Tibial artery (tissue), 4 donors: ENCODE measurements at places on chromosomes 1 and 21.

- no peak overlapping the region for H3K27ac ChIP-seq
- H3K27me3 ChIP-seq: no peaks in the 10 kb centered on the region
- no peaks in the 10 kb centered on the region for H3K36me3 ChIP-seq
- no peaks in the 10 kb centered on the region for H3K4me1 ChIP-seq
- H3K4me3 ChIP-seq: no peak overlapping the region
- DNase-seq: no peak
These were observed 9.4 kb downstream of the CR2 start for GRCh38 chr1:207463571-207463970.

DNA sequence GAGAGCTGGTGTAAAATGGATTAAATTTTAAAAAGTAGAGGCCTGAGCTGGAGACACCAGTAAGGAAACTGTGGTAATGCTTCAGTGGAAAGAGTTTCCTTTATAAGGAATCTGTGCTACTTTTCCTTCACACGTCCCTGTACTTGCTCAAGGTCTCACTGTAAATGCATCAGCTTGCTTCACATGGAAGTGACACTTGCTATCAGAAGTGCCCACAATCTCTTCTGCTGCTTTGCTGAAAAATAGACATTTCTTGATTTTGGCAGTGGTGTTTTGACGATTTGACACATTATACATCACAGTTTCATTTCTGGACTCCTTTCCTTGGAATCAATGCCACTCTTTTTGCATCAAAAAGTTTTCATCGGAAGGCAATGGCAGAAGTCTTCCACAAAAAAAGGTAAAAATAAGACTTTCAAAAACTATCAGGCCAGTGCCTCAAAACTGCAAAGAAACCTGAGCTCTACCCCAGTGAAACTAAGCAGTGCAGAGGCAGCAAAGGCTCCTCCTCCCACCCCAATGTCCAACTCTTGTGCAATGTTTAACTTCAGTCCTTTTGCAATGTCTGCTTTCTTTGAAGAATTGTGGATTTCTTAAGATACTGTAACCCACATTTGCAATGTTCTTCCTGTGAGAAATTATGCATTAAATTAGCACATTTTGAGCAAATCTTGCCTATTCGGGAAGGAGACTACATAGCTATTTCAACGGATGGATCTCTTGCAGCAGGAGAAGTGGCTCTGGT is 18.4 kb upstream of the TSPAN2 start:
- no peak for DNase-seq
- no peaks in the 10 kb centered on the region for H3K27me3 ChIP-seq
- peaks cover 9% of the 10 kb centered on the region for H3K4me1 ChIP-seq
- H3K4me3 ChIP-seq: no peak overlapping the region
- no peaks in the 10 kb centered on the region for H3K36me3 ChIP-seq

GRCh38 chr1:219507437-219507836 is 105.5 kb downstream of the ZC3H11B start:
- H3K27ac ChIP-seq: no peak overlapping the region
- H3K27me3 ChIP-seq: no peaks in the 10 kb centered on the region
- no peak for DNase-seq
- no peaks in the 10 kb centered on the region for H3K4me1 ChIP-seq
- no peaks in the 10 kb centered on the region for H3K36me3 ChIP-seq

- no peaks in the 10 kb centered on the region for H3K4me1 ChIP-seq
- no peaks in the 10 kb centered on the region for H3K36me3 ChIP-seq
These were observed 29.4 kb upstream of the SOD1 start for GRCh38 chr21:31629972-31630711.

- H3K4me3 ChIP-seq: no peak overlapping the region
- H3K27ac ChIP-seq: no peak overlapping the region
- no peaks in the 10 kb centered on the region for H3K36me3 ChIP-seq
- H3K27me3 ChIP-seq: no peaks in the 10 kb centered on the region
- DNase-seq: no peak
These were observed 72.3 kb downstream of the CAMK2N1 start for GRCh38 chr1:20413776-20414140.

GRCh38 chr1:107949467-107950253 is 15.3 kb downstream of the VAV3 start:
- H3K4me1 ChIP-seq: no peaks in the 10 kb centered on the region
- no peaks in the 10 kb centered on the region for H3K27me3 ChIP-seq
- DNase-seq: no peak
- no peak overlapping the region for H3K4me3 ChIP-seq
- no peak overlapping the region for H3K27ac ChIP-seq

- H3K27me3 ChIP-seq: no peaks in the 10 kb centered on the region
- H3K27ac ChIP-seq: no peak overlapping the region
- H3K4me3 ChIP-seq: no peak overlapping the region
- H3K36me3 ChIP-seq: peaks cover 53% of the 10 kb centered on the region
- H3K4me1 ChIP-seq: no peaks in the 10 kb centered on the region
These were observed 14.5 kb downstream of the KDF1 start for GRCh38 chr1:26945728-26946127.

DNA sequence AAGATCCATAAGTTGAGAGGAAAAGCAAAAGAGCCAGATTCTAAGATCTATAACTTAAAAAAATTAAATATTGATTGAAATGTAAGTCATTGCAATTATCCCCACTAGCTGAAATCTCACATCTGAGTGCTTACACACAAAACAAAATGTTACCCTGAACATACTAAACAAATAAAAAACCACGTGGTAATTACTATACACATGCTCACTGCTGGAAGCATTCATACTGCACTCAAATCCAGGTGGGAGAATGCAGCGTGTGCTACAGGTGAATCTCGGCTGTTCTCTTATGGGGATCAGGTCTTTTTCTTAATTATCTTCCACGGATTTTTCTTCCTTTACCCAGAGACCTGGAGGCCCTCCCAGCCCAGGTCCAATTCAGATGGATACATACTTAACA is 74.3 kb downstream of the SDC3 start:
- H3K27me3 ChIP-seq: no peaks in the 10 kb centered on the region
- no peaks in the 10 kb centered on the region for H3K36me3 ChIP-seq
- H3K4me1 ChIP-seq: peaks cover 3% of the 10 kb centered on the region
- DNase-seq: no peak

- H3K36me3 ChIP-seq: no peaks in the 10 kb centered on the region
- H3K27ac ChIP-seq: no peak overlapping the region
- no peak overlapping the region for H3K4me3 ChIP-seq
These were observed 123.6 kb downstream of the TGFB2 start for GRCh38 chr1:218468711-218469110.

- H3K4me3 ChIP-seq: no peak overlapping the region
- peaks cover 22% of the 10 kb centered on the region for H3K4me1 ChIP-seq
- H3K27me3 ChIP-seq: peaks cover 21% of the 10 kb centered on the region
- H3K36me3 ChIP-seq: no peaks in the 10 kb centered on the region
These were observed 2.7 kb upstream of the PRXL2B start for GRCh38 chr1:2583871-2584351.

DNA sequence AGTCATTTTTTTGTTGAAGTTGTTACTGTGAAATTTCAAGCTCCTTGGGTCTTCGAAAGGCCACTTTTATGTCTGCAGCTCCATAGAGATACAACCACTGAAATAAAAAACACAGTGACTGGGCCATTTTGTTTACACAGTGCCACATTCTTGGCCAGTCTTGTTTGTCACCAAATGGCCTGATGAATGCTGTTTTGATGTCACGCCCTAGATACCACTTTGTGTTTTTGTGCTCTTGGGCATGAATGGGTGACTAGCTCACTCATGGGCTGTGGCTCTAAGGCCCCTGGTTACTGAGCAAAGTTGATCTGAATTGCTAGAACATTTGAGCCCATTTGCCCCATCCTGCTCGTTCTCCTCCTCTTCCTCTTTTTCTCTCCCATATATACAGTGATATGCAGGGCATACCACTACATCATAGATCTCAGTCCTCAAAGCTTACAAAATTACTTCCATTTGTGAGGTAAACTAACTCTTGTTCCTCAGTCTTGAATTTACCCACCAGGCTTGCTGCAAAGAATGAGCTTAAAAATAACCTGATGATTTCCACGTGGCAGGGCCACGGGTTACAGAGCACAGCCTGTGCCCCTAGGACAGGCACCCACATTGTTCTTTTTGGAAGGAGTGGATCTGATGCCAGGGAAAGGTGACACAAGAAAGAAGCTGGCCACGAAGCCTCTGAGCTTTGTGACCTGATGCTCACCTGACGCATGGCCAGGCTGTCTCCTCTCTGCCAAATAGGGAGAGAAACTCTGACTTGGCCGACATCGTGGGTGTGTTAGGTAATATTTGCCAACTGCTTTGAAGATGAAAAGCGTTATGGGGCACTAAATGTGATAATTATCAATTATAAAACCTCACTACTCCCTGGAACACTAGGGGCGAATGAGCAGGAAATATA is 92.4 kb downstream of the RUNX1 start:
- H3K27me3 ChIP-seq: no peaks in the 10 kb centered on the region
- H3K27ac ChIP-seq: no peak overlapping the region
- H3K4me3 ChIP-seq: no peak overlapping the region
- no peaks in the 10 kb centered on the region for H3K4me1 ChIP-seq
- no peaks in the 10 kb centered on the region for H3K36me3 ChIP-seq

DNA sequence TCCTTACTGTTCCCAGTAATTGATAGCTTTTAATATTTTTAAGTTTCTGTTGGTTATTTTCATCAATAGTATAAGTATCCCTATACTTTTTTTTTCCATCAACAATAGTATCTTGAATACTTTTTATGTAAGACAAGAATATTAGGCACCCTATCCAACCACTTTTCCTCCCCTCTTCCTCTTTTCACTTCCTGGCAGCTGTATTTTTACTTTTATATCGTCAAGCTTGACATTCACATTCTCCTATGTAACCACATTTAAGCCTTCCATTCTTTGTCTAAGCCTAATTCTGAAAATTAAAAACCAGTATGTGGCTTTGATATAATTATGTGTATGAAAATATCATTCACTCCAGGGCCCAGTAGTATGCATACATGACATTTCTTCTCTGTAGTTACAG is 9.3 kb downstream of the TMEM39B start:
- no peaks in the 10 kb centered on the region for H3K27me3 ChIP-seq
- no peaks in the 10 kb centered on the region for H3K4me1 ChIP-seq
- H3K36me3 ChIP-seq: peaks cover 21% of the 10 kb centered on the region
- no peak overlapping the region for H3K4me3 ChIP-seq

DNA sequence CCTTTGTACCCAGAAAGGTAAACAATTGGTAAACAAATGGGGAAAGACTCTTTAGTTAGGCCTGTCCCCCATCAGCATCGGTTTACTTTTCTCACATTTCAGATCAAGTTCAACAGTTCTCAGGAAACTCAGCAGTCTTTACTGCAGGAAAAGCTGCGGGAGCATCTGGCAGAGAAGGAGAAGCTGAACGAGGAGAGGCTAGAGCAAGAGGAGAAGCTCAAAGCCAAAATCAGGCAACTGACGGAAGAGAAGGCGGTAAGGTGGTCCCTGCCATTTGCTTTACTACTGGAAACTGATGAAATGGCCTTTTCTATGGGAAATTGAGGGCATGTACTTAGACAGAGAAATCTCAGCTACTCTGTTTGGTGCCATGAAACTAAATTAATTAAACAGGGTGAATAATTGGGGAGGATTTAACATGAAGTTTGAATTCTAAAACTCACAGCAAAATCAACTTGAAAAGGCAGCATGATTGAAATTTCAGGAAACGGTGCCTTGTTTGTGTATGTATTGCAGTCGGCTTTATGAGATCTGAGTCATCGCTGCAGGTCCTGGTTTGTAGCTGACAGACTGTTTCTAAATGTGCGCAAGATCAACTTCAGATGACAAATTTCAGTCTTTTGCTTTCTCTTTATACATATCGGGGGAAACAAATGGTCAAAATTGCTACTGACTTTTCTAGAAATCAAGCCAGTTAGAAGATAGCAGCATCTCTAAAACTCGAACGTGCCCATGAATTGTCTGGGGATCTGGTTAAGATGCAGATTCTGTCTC is 67.9 kb upstream of the EFHD2 start:
- H3K27ac ChIP-seq: peak overlapping the region; percentile 63
- no peaks in the 10 kb centered on the region for H3K36me3 ChIP-seq
- no peak overlapping the region for H3K4me3 ChIP-seq
- no peaks in the 10 kb centered on the region for H3K27me3 ChIP-seq
- no peaks in the 10 kb centered on the region for H3K4me1 ChIP-seq

DNA sequence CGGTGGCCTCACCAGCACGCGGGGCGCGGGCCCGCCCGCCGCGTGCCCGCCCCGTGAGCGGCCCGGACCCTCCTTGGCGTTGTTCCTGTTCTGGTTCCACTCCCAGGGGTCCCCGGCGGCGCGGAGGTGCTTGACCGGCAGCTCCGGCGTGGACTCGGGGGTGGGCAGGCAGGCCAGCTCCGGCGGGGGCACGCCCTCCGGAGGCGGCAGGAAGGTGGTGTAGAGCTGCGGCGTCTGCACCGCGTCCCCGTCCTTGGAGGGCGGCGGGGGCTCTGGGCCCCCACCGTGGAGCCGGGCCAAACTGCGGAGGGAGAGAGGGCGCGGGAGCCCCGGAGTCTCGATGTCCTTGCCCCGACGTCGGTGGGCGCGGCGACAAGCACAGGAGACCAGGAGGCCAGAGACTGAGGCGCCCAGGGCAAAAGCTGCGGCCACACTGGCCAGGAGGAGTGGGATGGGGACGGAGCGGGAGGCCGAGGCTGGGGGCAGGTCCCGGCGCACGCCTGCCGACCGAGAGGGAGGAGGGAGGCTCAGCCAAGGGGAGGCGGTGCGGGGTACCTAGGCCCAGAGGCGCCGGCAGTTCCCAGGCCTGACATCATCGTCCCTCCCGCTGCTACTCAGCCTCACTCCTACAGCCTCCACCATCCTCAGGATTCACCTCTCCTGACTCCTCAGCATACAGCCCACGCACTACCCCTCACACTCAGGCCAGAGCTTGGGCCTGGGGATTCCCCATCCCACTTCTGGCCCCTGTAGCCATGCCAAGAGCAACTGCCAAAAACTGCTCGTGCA is 13.2 kb downstream of the SEMA6C start:
- no peaks in the 10 kb centered on the region for H3K4me1 ChIP-seq
- peak; percentile 65 for DNase-seq
- no peaks in the 10 kb centered on the region for H3K27me3 ChIP-seq
- H3K27ac ChIP-seq: no peak overlapping the region

DNA sequence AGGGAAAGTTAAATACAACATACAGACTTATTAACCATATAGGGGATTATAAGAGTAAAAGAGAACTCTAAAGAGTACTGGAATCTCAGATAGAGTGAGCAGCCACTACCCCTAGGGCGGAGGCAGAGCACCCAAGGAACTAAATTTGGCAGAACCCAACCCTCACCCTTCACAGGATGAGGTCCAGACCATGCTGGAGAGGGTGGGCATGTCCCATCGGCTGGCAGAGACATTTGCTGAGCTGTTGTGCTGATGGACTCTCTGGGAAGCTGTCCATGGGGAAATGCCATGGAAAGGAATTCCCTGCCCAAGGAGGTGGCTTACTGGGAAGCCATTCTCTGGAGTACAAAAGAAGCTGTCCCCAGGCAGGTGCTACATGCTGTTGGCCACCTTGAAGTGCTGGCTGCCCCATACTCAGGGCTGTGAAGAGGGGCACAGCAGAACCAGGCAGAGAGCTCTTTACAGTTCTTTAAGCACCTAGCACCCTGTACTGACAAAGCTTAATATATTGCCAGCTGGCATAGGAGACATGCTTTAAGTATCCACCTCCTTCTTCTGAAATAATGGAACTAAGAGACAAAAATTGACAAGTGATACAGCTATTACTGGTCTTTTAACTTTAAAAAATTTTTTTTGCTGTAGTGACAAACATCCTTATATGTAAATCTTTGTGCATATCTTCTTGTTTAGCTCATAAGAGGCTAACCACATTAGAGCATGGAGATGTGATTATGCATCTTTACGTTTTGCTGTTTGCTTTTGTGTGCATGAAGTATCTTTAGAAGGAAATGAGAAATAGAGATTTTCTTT is 29.6 kb downstream of the TSNAX start:
- H3K36me3 ChIP-seq: peaks cover 12% of the 10 kb centered on the region
- no peaks in the 10 kb centered on the region for H3K4me1 ChIP-seq
- no peaks in the 10 kb centered on the region for H3K27me3 ChIP-seq
- no peak overlapping the region for H3K27ac ChIP-seq
- H3K4me3 ChIP-seq: no peak overlapping the region
- DNase-seq: no peak

- H3K36me3 ChIP-seq: no peaks in the 10 kb centered on the region
- no peak for DNase-seq
- no peak within 1 kb of the TSS for H3K4me3 ChIP-seq
- peaks cover 32% of the 10 kb centered on the region for H3K4me1 ChIP-seq
These were observed at the start of gene CELF3 for GRCh38 chr1:151716771-151717631. Gene CELF3 (minus strand): TSS chr1:151716803. CDS start chr1:151716020, 783 bp downstream.
